ENCODE measurements at places on chromosomes 5 and 9.

GRCh38 chr5:80782626-80783025 is 127.8 kb upstream of the DHFR start:
- no peak for DNase-seq

- no peak for DNase-seq
Measured at GRCh38 chr9:133967024-133967741, 24.9 kb downstream of the VAV2 start.

- peak; percentile 90 for DNase-seq
Measured at GRCh38 chr5:32193591-32193990, 19.5 kb upstream of the GOLPH3 start.

DNA sequence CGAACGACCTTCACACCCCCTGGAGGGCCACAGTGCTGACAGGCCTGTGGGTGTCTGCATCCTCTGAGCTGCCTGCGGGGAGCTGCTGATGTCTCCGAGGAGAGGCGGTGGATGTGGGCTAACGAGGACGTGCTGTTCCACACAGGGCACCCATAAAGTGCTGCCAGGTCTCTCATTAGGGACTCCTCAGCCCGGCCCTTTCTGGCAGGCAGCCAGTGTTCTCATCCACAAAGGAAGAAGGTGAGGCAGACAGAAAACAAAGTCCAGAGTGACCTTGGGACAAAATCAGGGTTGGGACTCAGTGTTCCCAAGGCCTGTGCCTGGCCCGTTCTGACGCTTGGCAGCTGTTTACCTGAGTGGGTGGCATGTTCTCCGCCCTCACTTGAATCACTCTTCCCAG is 29.3 kb downstream of the CARTPT start:
- no peak for DNase-seq

- DNase-seq, result no peak
Measured at GRCh38 chr5:146789712-146790653, 88.6 kb downstream of the PPP2R2B start.

DNA sequence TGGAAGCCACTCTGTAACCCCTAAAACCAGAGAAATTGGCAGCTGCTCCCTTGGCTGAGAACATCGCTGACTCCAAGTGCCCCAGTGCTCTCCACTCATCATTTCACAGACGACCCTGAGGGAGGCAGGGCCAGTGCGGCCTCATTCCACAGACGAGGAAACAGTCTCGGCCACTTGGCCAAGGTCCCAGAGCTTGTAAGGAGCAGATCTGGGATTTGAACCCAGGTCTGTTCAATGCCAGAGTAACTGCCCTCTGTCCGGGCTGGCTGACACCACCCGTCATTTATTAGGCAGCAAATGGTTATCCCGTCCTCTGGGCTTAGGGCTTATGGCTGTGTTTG is 19.9 kb upstream of the IER5L start:
- DNase-seq, result no peak

DNA sequence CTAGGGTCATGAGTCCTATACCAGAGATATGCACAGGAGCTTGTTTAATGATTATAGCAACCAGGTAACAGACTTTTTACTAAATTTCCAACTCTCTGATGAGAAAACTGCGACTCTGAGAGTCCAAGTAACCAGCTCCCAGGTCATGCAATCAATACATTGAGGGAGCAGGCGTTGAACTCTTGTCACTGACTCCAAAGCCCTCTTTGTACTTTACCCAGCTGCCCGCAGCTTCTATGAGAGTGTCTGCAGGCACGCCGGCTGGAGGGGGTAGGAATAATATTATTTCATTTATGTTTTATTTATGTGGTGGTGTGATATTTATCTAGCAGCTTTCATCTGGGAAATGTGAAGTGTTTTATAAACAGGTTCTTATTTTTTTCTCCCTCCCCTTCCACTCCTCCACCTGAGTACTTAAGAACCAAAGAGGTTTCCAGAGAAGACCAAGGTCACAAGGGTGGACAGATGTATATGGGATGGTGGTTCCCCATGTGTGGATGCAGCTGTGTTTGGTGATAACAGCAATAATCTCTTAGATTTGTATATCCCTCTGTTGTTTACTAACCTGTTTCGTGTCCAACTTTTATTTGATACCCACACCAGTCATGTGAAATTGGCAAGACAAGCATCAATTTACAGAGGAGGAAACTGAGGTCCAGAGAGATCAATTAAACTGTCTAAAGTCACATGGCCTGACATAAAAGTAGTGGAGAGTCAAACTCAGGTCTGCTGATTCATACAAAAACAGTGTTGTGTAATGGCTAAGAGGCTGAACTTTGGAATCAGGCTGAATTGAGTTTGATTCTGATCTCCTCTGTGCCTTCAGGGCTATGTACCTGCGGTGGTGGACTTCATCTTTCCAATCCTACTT is 140.2 kb upstream of the TRIM32 start:
- DNase-seq, result peak; percentile 34

- DNase-seq, result no peak
Measured at GRCh38 chr9:13113216-13113615, 166.3 kb downstream of the MPDZ start.

- no peak for DNase-seq
Measured at GRCh38 chr5:139022528-139022927, 147.4 kb upstream of the LRRTM2 start.

DNA sequence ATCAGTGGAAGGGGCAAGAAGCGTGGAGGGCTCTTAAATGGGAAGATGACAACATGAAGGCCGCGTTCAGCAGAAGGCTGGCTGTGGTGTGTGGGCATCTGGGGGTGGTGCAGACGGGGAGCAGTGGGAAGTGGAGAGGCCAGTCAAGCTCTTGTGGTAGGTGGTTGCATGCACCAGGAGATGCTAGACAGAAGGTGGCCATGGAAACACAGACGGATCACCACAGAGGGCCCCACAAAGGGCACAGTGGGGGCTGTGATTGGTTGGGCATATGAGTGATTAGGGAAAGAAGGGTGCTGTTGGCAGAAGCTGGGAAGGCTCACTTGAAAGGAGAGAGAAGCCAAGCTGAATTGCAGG is 14.7 kb downstream of the MTMR12 start:
- DNase-seq, result no peak

DNA sequence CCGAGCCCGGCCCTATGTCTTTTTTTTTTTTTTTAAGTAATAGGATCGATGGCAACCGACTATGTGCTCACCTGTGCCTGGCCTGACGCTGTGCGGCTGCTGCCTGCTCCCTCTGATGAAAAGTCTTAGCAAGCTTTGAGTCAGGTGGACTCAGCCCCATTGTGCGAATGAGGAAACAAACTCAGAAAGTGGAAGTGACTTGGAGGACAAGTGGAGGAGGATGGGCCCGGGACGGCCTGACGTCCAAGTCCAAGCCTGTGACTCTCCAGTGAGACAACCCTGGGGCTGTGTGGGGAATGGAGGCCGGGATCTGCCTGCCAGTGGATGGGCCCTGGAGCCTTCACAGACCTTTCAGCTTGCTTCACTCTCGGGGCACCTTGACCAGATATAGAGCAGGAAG is 57.9 kb downstream of the EXD3 start:
- DNase-seq, result peak; percentile 33

- DNase-seq, result no peak
Measured at GRCh38 chr5:171848911-171849520, 63.4 kb downstream of the SMIM23 start.

All from NB4 (cell line).